CD4-positive, alpha-beta T cell treated with Interleukin-4 for 1 hour (primary cell): ENCODE measurements at places on chromosomes 4 and X.

GRCh38 chrX:69222103-69223090 lies 57.1 kb upstream of the PJA1 start:
- peak; percentile 70 for DNase-seq

GRCh38 chrX:133191739-133192039 lies 26.5 kb downstream of the TFDP3 start:
- no peak for DNase-seq

DNA sequence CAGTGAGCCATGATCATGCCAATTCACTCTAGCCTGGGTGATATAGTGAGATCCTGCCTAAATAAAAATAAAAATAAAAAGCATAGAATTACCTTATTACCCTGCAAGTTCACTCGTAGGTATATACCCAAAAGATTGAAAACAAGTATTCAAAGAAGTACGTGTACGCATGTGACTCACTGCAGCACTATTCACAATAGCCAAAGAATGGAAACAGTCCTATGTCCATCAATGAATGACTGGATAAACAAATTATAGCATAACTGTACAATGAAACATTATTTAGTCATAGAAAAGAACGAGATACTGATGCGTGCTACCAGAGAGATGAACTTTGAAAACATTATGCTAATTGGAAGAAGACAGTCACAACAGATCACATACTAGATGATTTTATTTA lies 204.6 kb upstream of the DIAPH2 start:
- no peak for DNase-seq

- DNase-seq: peak; percentile 24
These were observed 51.1 kb downstream of the SCML1 start for GRCh38 chrX:17788439-17788838.

GRCh38 chrX:31483336-31483735 lies 411.5 kb upstream of the FTHL17 start:
- DNase-seq: no peak

DNA sequence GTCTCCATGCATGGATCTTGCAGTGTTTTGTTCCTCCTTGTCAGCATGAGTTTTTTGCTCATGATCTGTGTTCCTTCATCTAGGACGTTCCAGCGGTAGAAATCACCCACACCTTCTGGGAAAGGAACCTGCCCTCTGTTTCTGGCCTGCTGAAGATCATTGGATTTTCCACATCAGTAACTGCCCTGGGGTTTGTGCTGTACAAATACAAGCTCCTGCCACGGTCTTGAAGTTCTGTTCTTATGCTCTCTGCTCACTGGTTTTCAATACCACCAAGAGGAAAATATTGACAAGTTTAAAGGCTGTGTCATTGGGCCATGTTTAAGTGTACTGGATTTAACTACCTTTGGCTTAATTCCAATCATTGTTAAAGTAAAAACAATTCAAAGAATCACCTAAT lies 88.2 kb downstream of the MAOA start:
- no peak for DNase-seq

DNA sequence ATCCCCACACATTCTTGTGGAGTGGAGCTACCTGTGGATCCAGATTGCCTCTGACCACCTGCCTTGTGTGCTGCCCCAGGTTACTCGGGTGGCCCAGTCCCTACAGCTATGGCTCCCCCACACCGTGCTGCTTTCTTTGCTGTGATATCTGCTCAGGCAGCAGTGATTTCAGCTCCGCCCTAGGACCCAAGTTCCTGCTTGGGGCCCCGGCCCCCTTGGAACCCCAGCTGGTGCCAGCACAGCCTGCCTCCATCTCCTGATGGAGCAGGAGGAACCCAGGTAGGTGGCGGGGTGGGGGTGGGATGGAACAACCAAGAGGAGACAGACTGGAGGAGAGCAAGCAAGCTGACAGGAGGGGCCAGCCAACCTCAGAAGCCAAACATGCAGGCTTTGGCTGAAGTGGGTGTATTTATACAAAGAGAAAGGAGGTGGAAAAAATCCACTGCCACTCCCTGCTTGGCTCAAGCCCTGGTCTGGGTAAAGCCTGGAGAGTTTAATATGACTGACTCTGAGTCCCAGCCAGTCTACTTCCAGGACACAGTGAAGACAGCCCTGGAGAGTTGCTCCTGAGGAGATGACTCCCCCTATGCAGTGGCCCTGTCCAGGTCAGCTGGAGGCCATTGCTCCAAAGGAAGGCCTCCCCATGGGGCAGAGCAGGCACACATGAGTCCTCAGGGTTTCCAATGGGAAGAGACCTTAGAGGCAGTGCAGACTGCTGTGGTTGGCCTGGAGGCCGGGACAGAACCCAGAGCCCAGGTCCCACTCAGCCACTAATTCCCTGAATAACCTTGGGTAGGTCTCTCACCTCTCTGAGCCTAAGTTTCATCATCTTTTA lies 197.1 kb upstream of the MAMLD1 start:
- DNase-seq: no peak

DNA sequence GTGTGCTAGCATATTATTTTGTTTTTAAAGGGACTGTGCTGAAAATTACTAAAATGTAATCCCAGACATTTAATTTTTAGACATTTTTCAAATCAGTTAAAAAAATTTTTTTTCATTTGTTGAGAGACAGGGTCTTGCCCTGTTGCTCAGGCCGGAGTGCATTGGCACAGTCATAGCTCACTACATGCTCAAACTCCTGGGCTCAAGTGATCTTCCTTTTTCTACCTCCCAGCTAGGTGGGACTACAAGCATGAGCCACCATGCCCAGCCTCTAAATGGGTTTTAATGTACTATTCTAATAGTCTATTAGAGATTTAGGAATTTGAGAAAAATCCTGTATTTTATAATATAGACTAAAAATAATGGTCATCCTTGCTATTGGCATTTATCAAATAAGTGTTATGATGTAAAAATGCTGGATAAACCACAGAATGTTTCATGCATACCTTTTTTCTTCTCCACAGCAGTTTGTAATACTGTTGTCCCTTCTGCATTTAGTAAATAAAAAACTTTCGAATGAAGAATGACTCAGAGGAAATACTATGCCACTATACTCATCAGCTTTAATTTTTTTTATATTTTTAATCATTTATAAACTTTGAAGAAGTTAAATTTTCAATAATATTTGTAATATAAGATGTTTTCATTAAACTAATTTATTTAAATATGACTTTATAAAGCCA lies 29.9 kb downstream of the CPEB2 start:
- no peak for DNase-seq

- no peak for DNase-seq
These were observed 18.6 kb downstream of the CLCN4 start for GRCh38 chrX:10175319-10175871.

GRCh38 chrX:49233176-49233575 lies at the start of gene CACNA1F:
Gene CACNA1F, minus strand, starts transcription at chrX:49233340. Its CDS starts 31 bp downstream, at chrX:49233309.
- no peak for DNase-seq

DNA sequence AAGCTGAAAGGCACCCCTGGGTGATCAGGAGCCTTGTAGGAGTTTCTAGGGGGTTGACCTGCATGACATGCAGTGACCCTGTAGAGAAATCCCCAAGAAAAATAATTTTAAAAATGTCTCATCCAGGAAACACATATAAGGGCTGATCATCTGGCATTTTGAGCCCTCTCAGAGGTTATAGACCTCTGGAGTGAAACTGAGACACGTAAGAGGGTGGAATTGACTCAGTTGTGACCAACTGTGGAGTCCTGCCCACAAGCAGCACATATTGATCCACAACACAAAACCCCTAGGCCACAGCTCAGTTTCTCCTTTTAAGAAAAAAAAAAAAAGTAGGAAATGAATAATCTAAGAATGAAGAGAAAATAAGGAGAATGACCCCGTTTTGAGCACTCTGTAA lies 32.5 kb upstream of the MTMR8 start:
- DNase-seq: no peak

GRCh38 chr4:107261241-107261874 lies 225.2 kb upstream of the DKK2 start:
- no peak for DNase-seq

GRCh38 chrX:121851033-121851432 lies 803.6 kb downstream of the GLUD2 start:
- no peak for DNase-seq

DNA sequence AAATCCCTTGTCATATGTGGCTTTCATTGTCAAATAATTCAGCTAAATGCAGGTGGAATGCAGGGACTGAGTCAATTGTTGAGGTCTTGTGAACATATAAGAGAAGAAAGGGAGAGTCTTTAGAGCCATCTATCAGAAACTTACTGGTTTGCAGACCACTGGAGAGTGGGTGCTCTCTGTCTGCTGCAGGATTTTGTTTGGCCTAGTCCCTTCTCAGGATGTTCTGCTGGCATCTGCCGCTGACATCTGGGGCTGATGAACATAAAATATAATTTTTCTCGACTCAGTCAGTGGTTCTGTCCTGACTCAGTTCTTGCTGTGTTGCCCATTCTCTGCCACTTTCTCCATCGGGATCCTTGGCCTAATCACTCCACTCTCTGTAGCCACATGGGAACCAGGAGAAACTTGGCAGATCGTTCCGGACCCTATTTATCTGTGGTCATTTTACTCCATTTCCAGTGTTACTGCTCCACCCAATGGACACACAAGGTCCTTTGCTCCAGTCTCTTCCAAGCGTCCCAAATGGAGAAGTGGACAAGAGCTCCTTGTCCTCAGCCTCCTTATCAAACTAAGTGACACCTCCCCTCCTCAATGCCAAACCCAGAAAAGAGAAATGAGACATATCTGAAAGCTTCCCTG lies 436.2 kb downstream of the FAT4 start:
- DNase-seq: no peak

- peak; percentile 54 for DNase-seq
These were observed 20.4 kb upstream of the SEPSECS start for GRCh38 chr4:25180524-25181131.

- no peak for DNase-seq
These were observed 8.5 kb upstream of the PPEF1 start for GRCh38 chrX:18698737-18699650.
